ENCODE measurements at places on chromosomes 4 and X. TPM values are rescaled to one million over a fixed set of nuclear protein-coding genes. Genes with fewer than 3 reads are reported as not detected.

The ANKRD50 gene
- polyA plus RNA-seq = 6.4 TPM

The DUSP9 gene
- not detected for polyA plus RNA-seq

The CDS1 gene
- 0.12 TPM for polyA plus RNA-seq

The MAB21L2 gene
- not detected for polyA plus RNA-seq

The REPS2 gene
- polyA plus RNA-seq = 2.1 TPM

The FREM3 gene
- polyA plus RNA-seq = not detected

The CENPVL2 gene
- not detected for polyA plus RNA-seq

The PHOX2B gene
- polyA plus RNA-seq = not detected

Data from CD14-positive monocyte (primary cell).